ENCODE measurements at places on chromosomes 12 and 14. TPM values are rescaled to one million over a fixed set of nuclear protein-coding genes. Genes with fewer than 3 reads are reported as not detected.

GRCh38 chr12:117261247-117261646 lies 71.0 kb upstream of the FBXO21 start:
- no peak for DNase-seq

DNA sequence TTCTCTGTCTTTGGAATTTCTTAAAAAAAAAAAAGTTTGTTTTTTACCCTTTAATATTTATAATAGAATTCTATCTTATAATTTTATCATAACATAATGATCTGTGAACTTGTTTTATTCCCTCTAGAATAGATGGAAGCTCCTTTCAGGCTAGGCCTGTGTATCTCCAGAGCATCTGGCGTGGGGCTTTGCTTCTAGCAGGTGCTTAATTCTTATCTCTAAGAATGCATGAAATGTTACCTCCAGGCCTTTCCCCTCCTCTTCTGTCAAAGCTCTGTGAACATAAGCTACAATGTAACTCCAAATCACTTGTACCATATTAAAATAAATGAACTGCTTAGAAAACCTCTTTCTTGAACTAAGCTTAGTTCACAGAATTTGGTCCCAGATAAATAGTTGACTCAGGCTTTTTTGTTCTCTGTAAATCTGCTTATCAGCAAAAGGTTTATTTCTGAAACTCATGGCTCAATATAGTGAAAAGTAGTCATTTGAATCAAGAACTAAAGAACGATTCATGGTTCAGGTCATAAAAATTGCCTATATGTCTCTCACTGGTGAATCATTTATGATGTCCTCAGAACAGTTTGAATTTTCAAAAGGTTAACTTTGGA lies 407.1 kb downstream of the TRHDE start:
- no peak for DNase-seq

DNA sequence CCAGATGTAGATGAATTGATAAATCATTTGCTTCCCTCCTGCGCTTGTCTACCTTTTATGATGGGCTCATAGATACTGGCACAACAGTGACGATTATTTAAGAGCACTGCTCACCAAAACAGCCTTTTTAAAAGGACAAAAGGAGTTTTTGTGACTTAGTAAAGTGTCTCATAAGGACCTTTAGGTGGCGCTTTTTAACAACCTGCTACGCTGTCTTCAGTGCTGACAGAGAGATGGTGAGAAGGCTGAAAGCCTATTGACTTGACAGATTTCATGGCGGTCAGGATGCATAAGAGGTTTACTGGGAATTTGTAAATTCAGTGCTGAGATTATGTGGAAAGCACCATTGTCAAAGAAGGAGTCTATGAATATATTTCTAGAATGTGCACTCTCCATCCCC lies 87.6 kb downstream of the SLC15A5 start:
- DNase-seq = no peak

GRCh38 chr14:82635915-82636314 lies 1102.3 kb upstream of the SEL1L start:
- DNase-seq = no peak

SCN8A gene
- total RNA-seq = 0.24 TPM

PHETA1 gene
- 11.5 TPM for total RNA-seq

DNA sequence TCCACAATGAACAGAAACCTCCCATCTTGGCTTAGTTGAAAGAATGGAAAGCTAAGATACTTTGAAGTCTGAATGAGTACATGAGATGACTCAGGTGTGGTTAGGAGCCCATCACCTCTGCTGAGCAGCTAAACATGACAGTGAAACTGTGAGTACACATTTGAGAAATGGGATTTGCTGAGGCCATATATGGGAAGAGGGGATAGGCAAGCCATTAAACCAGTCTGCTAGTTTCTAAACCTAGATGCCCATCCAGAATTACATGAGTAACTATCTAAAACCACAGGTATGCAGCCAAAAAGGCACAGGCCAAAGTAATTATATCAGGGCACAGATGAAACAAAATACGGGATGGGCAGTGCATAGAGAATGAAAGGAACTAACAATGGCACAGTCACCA lies 41.2 kb downstream of the NKX2-1 start:
- DNase-seq = no peak

GRCh38 chr14:89807151-89807550 lies 147.4 kb downstream of the EFCAB11 start:
- no peak for DNase-seq

DNA sequence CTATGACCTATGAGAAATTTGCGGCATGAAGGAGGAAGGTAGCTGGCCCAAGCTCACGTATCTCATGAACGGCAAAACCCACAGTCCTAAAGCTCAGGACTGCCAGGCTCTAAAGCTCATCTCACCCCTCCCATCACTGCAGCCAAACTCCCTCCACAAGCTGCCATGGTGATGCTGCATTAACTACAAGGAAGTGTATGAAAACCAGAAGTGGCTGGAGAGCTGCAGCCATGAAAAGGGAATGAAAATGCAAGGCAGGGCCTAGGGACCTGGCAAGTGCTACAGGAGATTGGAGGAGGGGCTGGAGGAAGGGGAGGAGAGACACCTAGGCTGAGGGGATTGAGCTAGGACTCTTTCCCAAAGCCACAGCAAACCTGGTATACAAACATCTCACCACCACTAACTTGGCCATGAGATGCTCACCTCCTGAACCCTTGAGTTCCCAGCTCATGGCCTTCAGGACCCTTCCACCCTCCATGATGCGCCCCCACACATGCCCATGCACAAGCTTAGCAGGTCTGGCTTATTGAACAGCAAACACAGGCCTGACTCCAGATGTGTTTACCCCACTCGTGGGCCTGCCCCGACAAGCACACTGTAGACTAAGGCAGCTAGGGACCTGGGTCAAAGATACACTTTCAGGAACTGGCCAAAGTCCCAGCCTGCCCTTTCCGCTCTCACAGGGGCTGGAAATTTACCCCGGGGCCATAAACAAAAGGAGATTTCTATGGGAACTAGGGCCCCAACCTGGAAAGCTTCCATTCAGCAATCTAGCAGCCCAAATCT lies 42.0 kb downstream of the LTBP2 start:
- DNase-seq = no peak

GRCh38 chr12:92988622-92989130 lies 59.6 kb upstream of the EEA1 start:
- DNase-seq = no peak

GRCh38 chr12:51361161-51362016 lies 14.9 kb upstream of the CELA1 start:
- no peak for DNase-seq

DNA sequence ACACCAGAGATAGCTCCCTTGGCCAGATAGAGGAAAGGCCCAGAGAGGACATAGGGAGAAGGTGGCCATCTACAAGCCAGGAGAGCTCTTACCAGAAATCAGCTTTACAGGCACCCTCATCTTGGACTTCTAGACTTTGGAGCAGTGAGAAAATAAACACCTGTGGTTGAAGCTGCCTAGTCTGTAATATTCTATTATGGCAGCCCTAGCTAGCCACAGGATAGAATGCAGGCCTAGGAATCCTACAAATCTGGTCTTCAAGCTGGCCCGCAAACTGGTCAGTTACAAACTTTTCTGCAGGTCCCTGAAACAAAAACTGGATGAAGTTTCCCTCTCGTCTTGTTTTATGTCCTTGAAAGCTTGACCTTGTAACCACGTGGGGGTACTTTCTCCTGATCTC lies 92.4 kb downstream of the BCAT1 start:
- no peak for DNase-seq

RNASE9 gene
- not detected for total RNA-seq

SERPINA10 gene
- not detected for total RNA-seq

MUCL1 gene
- not detected for total RNA-seq

- DNase-seq = no peak
Measured at GRCh38 chr14:87813686-87814085, 179.3 kb downstream of the GALC start.

DNA sequence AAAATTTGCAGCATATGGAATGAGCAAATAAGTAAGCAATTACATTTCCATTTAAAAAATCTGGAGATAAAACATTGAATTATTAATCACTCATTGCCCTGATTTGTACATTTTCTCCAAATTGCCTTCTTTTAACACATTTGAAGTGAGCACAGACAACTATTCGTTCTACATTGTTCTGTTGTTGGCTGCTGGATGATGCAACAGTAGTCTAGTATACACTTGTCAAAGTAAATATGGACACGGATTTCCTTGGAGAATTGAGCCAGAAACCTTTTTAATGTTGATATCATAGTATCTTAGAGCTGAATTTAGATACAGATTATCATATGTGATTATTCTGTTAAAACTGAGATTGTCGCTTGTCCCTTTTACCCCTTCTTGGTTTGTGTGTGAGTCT lies 188.2 kb downstream of the FUT8 start:
- no peak for DNase-seq

DNA sequence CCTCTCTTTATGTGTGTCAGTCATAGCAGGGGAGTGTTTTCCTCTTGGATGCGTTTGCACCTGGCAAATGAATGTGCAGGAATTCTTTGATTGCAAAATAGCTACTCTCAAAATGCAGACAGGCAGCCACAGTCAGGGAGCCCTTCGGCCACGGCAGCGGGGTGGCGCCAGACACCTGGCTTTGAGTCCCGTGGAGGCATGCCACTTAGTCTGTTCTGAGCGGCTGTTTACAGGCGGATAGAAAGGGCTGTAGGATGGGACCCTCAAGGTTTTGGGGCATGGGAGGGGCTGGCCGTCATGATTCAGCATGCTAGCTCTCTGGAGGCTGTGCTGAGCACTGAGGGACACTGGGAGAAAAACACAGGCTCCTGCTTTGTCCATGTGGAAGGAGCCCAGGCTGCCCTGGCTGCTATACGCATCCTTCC lies 117.1 kb downstream of the SLC25A47 start:
- peak; percentile 85 for DNase-seq

IL22 gene
- not detected for total RNA-seq

DNA sequence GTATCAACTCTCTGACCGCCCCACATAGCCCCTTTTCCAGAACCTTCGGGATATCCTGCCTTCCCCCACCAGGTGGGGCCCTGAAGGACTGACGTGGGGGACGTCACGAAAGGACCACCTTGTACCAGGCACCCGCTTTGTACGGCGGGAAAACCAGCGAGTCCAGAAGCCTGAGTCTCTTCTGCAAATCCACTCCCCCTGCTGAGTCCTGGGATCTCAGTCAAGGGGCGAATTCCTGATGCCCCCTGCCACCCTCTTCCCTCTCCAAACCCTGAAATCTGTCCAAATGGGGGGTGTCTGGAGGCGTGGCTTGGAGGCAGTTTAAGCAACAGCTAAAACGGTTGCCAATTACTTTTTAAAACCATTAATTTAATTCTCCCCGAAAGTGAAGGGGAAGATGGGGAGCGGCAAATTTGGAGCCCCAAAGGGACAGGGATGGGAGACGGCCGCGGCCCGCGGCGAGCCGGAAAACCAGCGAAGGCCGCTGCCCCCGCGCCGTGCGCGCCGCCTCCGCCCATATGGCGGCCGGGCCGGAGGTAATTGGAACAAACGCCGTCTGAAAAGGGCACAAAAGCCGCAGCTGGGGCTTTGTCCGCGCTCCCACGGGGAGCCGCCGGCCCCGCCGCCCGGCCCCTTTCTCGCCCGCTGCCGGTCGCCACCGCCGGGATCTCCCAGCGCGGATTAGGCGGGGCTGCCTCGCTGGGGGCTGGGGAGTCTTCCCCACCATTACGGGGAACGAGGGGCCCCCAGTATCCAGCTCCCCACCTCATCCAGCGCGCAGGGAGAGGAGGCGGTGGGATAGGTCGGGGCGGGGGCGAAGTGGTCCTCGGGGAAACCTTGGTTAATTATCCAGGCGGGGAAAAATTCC lies 6.6 kb downstream of the LHX5 start:
- DNase-seq = no peak

GRCh38 chr12:122835750-122836026 lies 431 bp downstream of the HIP1R start:
- DNase-seq = no peak

- DNase-seq = no peak
Measured at GRCh38 chr14:80133457-80133856, 77.8 kb downstream of the DIO2 start.

Measured in right atrium auricular region (tissue), 2 donors.